ENCODE measurements at places on chromosomes 3 and 15.

GRCh38 chr3:14154895-14155440 is 23.4 kb downstream of the XPC start:
- no peak for DNase-seq

DNA sequence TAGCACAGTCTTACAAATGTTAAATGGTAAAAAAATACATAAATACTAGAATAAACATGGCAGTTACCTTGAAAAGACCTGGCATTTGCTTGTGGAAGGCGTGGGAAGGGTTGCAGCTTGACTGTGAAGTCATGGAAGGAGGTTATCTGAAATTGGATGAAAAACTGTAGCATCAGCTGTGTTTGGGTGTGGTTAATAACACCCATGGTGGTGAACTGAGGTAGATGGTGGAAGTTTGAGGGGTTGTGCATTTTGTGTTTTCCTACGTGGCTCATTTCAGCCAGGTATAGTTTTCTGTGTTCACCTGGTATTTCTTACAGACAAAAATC is 46.5 kb downstream of the PSMD6 start:
- no peak for DNase-seq

DNA sequence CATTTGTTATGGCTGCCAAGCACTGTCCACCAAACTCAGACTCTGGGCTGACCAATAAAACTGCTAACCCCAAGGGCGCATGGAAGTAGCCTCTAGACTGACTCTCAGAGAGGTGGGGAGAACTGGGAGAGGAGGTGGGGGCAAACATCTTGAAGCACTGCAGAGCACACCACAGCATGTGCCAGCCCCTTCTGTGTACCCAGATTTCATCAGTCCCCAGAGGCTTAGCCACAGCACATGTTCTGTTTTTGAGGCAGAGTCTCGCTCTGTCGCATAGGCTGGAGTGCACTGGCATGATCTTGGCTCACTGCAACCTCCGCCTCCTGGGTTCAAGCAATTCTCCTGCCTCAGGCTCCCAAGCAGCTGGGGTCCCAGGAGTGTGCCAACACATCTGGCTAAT is 119.5 kb upstream of the SPATA12 start:
- no peak for DNase-seq

DNA sequence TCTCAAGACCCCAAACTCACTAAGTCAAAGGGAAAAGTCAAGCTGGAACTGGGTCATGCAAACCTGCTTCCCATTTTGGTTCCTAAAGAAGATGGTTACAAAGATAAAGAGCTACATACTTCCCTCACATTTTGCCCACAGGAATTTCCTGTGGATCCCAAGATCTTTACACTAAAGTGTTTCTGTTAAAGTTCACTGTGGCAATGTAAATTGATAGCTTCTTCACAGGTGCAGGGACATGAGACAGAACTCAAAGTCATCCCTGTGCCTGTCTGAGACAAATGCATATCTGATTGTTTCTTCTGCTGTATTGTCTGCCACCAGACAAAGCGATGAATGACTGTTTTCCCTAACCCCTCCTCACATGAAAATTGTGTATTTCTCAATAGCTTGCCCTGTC is 567.8 kb downstream of the ZIC1 start:
- DNase-seq = peak; percentile 12

- DNase-seq = no peak
These were observed 1333.5 kb upstream of the CADM2 start for GRCh38 chr3:83625261-83625660.

DNA sequence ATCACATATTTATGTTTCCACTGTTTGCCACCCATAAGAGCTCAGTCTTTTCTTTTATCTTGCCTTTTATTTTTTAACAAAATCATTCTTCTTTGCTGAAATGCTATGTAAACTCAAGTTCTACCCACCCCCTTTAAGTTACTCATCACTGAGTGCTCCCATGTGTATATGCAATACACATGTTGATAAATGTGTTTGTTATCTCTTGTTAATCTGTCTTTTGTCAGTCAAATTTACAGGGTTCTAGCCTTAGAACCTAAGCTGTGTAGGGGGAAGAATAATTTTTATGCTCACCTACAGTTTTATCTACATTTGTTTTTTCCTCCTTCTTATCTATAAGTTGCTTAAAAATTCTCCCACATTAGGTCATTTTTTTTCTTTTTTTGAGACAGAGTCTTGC is 1195.9 kb downstream of the ROBO2 start:
- no peak for DNase-seq

GRCh38 chr3:24185738-24186384 is 240.8 kb downstream of the NR1D2 start:
- DNase-seq = peak; percentile 78

- DNase-seq = no peak
These were observed 607 bp downstream of the MRPL47 start for GRCh38 chr3:179603831-179604230.
